ENCODE measurements at places on chromosomes 2 and 18. TPM values are rescaled to one million over a fixed set of nuclear protein-coding genes. Genes with fewer than 3 reads are reported as not detected.

The MOGAT1 gene
- total RNA-seq = not detected

The CD8B2 gene
- total RNA-seq = not detected

The SP5 gene
- total RNA-seq = not detected

The UGT1A5 gene
- total RNA-seq = not detected

The IL37 gene
- not detected for total RNA-seq

The SKOR2 gene
- not detected for total RNA-seq

The POTEI gene
- not detected for total RNA-seq

The NR4A2 gene
- total RNA-seq = not detected

The RASGRP3 gene
- total RNA-seq = 5.2 TPM

The PECR gene
- total RNA-seq = 12.3 TPM

The TTC39C gene
- total RNA-seq = 14.8 TPM

The DSG4 gene
- total RNA-seq = not detected

The FSIP2 gene
- total RNA-seq = under 0.01 TPM

The GULP1 gene
- total RNA-seq = 54.1 TPM

The MAPRE3 gene
- 68.3 TPM for total RNA-seq

The LCT gene
- total RNA-seq = 0.16 TPM

The FEV gene
- total RNA-seq = not detected

The CFAP65 gene
- 0.05 TPM for total RNA-seq

The CNGA3 gene
- total RNA-seq = 0.10 TPM

The REG3G gene
- total RNA-seq = not detected

The SRD5A2 gene
- 0.19 TPM for total RNA-seq

The RBKS gene
- 2.0 TPM for total RNA-seq

The SEPTIN10 gene
- 33.8 TPM for total RNA-seq

The UGT1A9 gene
- not detected for total RNA-seq

The LDLRAD4 gene
- 1.7 TPM for total RNA-seq

The GCKR gene
- total RNA-seq = not detected

Data from myocyte (in vitro differentiated cells).